ENCODE measurements at places on chromosomes 4 and X. TPM values are rescaled to one million over a fixed set of nuclear protein-coding genes. Genes with fewer than 3 reads are reported as not detected.
A peak's percentile ranks its signal among the peaks of the same experiment; 100 is the strongest.

Gene CT45A5
- not detected for total RNA-seq

Gene HAUS3
- total RNA-seq = 15.9 TPM

Gene TMEM150C
- total RNA-seq = 8.6 TPM

Gene PFKFB1
- total RNA-seq = 0.27 TPM

Gene GPC3
- under 0.01 TPM for total RNA-seq

Gene COL4A5
- total RNA-seq = under 0.01 TPM

DNA sequence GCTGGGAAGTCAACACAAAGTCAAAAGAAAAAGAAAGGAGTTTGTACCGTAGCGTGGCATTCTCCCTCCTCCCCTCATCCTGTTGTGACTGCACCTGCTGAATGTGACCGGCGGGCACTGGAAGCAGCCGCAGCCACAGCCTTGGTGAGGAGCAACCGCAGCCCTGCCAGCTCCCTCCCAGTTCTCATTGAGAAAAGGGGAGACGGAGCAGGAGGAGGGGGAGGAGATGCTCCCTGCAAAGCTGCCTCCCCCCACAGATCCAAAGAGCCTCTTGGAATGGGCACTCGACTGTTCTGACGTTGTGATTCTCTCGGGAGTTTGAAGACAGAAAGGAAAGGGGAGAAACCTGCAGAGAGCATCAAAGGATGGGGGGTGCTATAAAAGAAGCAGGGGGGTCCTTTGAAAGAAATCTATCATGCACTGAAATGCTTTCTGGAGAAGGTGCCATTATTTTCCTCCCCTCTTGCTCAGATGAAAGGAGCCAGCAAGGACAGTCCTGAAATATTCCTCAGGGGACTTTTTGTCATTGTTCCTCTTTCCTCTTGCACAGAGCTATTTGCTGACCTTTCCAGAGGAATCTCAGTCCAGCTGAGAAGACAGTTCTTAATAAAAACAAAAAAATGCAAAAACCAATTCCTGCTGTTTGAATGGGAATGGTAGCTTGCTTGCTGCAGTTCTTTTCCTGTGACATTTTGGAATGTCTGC is 429.7 kb downstream of the MAPK10 start:
- DNase-seq = peak; percentile 56

DNA sequence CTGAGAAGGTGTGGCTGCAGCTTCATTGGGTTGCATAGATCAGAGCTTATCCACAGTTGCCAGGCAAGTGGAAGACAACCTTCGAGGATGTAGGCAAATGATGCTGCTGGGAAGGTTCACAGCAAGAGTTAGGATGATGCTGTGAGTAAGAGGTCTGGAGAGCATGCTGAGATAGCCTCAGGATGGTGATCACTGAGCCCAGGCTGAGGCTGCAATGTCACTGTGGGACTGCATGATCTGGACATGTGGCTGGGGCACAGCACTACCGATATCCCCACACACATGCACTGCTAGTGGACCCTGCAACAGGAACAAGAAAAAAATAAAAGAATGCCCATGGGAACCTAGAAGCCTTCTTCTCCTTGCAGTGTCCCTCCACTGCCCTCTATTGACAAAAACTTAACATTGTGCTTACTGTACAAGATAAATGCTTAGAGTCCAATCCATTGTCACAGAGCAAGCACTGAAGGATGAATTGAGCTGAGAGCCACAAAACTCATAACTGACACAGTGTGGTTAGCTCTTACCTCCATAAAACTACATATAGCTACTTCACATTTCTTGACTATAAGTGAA is 105.6 kb downstream of the CNKSR2 start:
- peak; percentile 67 for DNase-seq

GRCh38 chr4:175051974-175052373 is 133.8 kb downstream of the ADAM29 start:
- no peak for DNase-seq

GRCh38 chr4:114040319-114041116 is 61.1 kb upstream of the ARSJ start:
- peak; percentile 1 for DNase-seq

GRCh38 chr4:154616731-154617130 is 4.3 kb upstream of the FGG start:
- DNase-seq = no peak

GRCh38 chr4:145782756-145783155 is 102.8 kb downstream of the C4orf51 start:
- DNase-seq = no peak

Measured in hematopoietic multipotent progenitor cell (in vitro differentiated cells).